ENCODE measurements at places on chromosomes 2 and 18.

DNA sequence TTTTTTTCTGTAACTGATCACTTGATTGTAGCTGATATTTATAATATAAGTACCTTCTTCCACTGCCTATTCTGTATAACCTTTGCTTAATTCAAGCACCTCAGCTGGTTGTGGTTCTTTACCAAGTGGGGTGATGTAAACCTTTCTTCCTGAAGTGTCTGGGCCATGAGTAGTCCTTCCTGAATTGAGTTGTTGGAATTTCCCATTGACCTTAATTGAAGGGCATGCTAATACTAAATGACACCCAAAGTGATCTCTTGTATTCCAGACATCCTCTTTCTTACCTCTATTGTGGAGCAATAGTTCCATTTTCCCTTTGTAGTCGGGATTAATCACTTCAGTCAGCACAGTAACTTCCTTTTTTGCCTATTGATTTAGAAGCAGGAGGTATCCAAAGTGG is 1496.8 kb upstream of the CELF4 start:
- DNase-seq, result no peak

- no peak for DNase-seq
Observed at GRCh38 chr2:192194265-192194865, 368 bp downstream of the TMEFF2 start.

GRCh38 chr2:181366675-181367175 is 90.5 kb upstream of the ITGA4 start:
- no peak for DNase-seq

DNA sequence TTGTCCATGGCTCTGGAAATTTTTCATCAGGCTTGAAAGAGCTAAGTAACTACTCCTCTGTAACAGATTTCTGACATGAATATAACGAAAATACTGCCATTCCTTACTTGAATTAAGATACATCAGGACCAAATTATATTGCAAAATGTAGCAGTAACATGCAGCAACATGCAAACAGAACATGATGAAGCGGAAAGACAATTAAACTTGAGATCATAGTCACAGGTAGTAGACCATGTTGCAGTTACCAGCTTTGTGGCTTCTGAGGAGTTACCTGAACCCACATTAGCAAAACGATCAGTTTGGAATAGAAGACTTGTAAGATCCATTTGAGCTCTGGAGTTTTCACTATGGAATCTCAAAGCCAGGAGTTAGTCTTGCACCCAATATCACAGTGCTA is 76.2 kb downstream of the MREG start:
- DNase-seq, result no peak

DNA sequence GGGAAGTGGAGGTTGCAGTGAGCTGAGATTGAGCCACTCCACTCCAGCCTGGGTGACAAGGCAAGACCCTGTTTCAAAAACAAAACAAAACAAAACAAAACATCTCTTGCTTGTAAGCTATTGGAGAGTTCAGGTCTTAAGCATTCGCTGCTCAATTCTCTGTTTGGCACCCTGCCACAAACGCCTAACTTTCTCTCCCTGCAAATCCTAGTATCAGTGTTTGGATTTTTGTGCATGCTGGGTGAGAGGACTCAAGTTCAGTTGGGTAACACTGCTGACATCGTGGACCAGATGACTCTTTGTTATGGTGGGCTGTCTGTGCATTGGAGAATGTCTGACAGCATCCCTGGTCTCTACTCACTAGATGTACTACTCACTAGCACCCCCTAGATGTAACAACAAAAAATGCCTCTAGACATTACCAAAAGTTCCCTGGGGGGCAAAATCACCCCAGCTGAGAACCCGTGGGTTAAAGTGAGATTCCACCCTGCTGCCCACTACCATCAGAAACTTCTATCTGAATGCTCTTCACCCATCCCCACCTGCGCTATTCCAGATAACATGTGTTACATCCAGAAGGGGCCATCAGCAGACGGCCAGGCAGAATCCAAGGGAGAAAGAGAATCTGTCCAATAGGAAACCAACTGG is 50.9 kb downstream of the CACNB4 start:
- DNase-seq, result no peak

GRCh38 chr18:28581521-28582071 is 404.7 kb upstream of the CDH2 start:
- no peak for DNase-seq

DNA sequence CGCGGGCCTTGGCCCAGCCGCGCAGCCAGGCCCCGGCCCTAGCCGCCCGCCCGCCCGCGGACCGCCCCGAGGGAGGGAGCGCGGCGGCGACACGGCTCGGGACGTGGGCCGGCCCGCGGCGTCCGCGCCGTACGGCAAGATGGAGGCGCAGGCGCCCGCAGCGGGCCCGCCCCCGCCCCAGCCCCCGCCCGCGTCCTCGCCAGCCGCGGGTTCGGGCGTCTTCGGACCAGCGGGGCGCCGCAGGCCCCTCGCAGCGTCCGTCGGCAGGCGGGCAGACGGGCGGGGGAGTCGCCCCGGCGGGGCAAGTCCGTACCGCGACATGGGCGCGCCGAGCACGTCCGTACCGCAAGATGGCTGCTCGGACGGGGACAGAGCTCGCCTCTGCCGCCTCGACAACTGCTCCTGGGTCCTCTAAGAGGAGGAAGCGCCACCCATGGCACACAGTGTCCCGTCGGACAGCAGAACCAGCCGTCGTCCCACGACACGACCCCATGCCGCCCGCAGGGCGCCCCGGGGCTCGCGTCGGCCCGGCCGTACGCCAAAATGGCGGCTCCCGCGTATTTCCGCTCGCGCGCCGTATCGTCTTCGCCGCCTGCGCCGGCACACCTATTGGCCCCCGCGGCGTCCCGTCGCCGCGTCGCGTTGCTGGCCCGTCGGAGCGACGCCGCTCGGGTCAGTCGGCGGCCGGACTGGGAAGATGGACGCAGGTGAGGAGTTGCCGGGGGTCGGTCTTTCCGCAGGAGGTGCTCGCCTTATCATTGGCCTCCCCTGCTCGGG is at the start of the genes ATG4B and THAP4:
ATG4B (plus strand) TSS at position 676 of the 777 bp plus-strand sequence; CDS start at position 698, 22 bp downstream.
THAP4 (minus strand) TSS at position 141 of the 777 bp plus-strand sequence. CDS start 141 bp downstream, outside the sequence.
- DNase-seq, result peak; percentile 31

DNA sequence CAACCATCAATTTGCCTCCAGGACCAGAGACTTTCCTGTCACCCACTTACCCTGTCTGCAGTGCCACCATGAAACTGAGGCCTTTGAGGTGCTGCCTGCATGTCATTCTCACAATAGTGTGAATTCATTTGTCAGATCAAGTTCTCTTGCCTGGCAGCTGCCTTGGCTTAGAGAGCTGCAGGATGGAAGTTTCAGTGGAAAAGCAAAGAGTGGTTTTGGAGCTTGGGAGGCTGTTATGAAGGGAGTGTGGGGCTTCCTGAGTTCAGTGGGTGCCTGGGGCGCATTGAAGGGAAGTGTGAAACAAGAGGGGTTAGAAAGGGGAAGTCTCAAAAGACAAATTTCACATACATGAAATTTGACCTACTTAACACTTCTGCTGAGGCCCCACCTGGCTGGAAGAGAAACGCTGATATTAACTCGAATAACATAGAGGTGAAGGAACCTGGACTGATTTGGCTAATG is 7.9 kb upstream of the LBH start:
- no peak for DNase-seq

DNA sequence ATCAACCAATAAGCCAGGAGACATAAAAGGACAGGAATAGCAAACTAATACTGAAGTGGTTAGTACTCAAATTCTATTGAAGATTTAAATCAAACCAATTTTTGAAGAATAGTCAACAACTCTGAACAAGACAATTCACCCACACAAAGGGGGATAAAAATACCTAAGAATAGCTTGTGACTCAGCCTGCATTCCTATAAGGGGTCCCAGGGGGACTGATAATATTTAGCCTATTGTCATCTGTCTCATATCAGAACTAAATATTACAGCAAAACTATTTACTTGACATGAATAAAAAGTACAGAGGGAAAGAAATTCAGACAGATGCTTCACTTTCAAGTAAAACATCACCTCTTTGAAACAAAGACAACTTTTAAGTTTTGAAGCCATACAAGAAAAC is 7.7 kb downstream of the ITSN2 start:
- no peak for DNase-seq

DNA sequence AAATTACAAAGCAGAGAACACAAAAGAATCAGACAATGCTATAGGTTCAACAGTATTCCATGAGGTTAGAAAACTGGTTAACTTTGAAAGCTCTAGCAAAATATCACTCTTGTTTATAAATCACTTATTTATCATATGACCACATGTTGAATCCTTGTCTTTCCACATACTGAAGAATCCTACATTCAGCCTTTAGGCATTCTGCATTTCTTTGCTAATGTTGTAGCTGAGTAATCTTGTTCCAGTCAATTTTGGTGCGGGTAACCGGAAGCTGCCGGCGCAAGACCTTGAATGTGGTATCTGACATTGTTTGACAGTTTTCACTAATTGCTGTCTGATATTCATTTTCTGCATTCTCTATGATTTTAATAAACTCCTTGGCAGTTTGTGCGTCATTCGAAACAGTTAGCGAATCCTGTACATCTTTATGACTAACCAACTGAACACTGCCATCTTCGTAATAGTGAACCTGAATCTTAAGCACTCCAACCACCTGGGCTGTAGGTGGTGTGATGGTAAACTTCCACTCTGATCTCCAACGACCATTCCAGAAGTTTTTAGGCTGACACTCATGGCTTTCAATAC is 154.1 kb downstream of the BAZ2B start:
- DNase-seq, result no peak

DNA sequence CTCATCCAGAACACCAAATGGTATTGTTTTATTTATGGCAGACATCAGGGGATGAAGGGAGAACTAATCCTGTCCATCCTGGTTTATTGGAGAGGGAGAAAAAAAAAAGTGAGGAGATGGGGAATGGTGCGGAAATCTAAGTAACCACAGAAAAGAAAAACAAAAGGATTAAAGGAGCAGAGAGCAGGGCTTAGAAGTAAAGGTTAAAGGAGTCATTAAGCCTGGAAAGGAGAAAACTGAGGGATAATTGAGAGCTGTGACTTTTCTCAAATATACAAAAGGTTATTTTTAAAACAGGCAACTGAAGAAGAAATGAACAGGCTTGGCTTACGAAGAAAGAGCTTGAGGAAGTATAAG is 127.2 kb upstream of the PPP1CB start:
- no peak for DNase-seq

GRCh38 chr2:184203661-184204060 is 394.7 kb upstream of the ZNF804A start:
- no peak for DNase-seq

All from astrocyte of the cerebellum (primary cell).